ENCODE measurements at places on chromosomes 11 and 22.

DNA sequence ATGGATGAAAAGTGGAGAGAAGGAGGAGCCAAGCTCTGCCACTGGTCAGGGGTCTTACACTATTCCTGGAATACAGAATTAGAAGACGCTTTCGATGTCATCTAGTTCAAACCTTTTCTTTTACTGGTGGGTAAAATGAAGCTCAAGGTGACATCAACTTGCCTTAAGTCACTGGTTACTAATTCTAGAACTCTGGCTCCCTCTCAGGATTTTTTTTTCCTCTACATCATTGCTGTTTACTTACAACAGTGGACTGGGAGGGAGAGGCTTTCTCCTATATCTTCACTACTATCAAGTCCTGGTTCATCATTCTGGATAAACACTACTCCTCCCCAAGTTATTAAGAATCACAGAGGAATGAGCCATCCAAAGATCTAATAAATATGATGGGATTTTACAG is 82.9 kb downstream of the ETS1 start:
- no peak for DNase-seq

GRCh38 chr22:22046370-22046769 is 63.8 kb upstream of the TOP3B start:
- no peak for DNase-seq

- no peak for DNase-seq
Measured at GRCh38 chr11:108170184-108170583, 48.8 kb downstream of the ACAT1 start.

- peak; percentile 88 for DNase-seq
Measured at GRCh38 chr11:355581-356458, 13.5 kb upstream of the B4GALNT4 start.

- DNase-seq, result no peak
Measured at GRCh38 chr22:23781511-23782183, 5.1 kb upstream of the SMARCB1 start.

DNA sequence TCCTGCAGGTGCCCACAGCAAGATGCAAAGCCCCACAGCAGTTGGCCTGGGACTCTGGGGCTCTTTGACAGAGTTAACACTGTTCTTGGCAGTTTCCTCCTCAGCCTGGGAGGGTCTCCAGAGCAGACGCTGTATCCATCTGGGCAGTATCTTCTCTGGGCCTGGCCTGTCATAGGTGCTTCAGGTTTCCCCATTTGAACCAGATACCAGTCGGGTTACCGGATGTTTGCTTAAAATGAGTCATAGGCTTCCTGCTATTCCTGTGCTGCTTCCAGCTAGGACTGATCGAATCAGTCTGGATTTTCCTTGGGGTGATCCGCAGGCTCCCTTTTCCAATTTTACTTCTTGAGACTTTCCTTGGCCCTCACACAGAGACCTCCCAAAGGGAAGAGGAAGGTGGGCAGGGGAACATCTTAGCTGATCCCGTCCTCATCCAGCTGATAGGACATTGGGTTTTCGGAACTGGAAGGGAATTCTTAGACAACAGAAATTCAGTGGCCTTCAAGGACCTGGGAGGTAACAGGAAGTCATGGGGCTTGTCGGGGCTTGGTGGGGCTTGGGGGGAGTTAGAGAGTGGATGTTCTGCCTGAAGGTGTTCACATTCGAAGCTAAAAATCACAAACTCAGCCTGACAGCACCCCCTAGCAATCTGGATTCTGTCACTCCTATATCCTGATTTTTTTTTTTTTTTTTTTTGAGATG is 2.4 kb upstream of the RANGAP1 start:
- no peak for DNase-seq

- no peak for DNase-seq
Measured at GRCh38 chr11:130582981-130583380, 134.5 kb downstream of the ADAMTS15 start.

Measured in activated CD4-positive, alpha-beta T cell treated with anti-CD3 and anti-CD28 coated beads, Interleukin-2, amount 50 U/mL, for 48 hours (primary cell).